Peyer's patch (tissue), 4 donors: ENCODE measurements at places on chromosomes 6 and 20.

DNA sequence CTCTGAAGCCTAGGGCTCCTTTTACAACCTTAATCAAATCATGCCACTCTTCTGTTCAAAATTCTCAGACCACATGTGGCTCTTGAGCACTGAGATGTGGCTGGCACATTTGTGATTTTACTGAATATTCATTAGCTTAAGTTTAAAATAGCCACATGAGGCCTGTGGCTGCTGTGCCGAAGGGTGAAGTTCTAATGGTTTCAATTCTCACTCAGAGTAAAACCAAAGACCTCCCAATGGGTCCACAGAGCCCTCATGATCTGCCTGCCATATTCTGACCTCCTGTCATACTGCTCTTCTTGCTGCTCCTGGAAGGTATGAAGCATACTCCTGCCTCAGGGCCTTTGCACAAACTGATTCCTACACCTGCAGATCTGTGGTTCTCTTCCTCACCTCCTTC lies 7.8 kb upstream of the CST3 start:
- DNase-seq, result no peak

DNA sequence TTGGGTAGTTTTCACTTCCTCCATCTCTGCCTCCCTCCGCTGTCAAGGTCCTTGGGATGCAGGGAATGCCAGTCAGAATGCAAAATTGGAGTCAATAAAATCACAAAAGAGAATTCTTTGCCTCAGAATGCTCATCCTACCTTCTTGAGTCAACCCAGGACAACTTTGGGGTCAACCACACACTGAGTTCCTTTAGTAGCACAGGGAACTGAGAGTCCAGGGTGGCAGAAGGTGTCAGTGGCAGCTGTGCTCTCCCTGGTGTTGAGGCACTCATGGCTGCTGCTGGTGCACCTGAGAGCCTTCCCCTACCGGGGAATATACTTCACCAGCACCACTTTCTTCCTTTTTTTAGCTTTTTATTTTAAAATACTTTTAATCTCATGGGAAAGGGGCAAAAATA lies 829 bp upstream of the NOTCH4 start:
- DNase-seq, result peak; percentile 65

DNA sequence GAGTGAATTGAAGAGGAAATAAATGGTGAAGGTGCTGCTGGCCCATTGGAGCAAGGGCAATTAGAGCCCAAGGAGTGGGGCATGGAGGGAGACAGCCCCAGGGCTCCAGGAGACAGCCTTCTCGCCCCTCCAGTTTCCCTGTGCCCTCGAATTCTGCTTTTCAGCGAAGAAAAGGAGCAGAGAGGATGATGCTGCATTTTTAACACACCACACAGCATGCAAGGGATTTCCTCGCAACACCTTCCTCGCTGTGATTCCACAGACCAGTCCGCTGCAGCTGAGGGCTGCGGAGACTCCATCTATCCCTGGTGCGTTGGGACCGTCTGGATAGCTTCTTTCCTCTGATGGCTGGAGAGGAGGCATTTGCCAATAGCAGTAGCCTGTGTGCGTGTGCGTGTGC lies 41.7 kb downstream of the PTCHD4 start:
- no peak for DNase-seq

- DNase-seq, result no peak
Observed at GRCh38 chr6:156438350-156438923, 338.7 kb upstream of the ARID1B start.

DNA sequence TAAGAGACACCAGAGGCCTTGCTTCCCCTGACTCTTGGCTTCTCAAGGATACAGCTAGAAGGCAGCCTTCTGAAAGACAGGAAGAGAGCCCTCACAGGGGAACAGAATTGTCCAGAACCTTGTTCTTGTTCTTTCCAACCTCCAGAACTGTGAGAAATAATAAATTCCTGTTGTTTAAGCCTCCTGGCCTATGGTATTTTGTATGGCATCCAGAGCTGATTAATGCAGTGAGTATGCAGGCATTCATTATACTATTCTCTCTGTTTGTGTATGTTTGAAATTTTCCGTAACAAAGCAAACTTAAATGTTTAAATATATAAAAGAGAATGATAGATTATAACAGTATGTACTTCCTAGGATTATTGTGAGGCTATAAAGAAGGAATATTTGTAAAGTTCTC lies 903.4 kb upstream of the FLRT3 start:
- no peak for DNase-seq

- DNase-seq, result no peak
Observed at GRCh38 chr20:11979306-11979990, 61.8 kb downstream of the BTBD3 start.

DNA sequence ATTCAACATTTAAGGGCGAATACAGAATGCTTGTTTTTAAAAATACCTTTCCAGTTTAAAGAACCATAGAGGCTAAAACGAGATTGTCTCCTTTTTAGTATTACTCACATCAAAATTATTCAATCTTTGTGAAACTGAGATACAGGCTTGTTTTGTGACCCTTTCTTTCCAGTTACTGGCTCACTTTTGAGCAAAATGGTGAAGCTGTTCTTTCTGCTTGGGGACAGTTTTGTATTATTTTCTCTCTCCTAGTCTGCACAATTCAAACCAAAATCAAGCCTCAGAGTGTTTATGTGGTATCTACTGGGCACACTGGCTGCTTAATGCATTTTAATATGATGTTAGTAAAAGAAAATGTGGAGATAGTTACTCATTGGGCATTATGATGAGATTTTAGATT lies 36.5 kb downstream of the HIVEP1 start:
- no peak for DNase-seq

DNA sequence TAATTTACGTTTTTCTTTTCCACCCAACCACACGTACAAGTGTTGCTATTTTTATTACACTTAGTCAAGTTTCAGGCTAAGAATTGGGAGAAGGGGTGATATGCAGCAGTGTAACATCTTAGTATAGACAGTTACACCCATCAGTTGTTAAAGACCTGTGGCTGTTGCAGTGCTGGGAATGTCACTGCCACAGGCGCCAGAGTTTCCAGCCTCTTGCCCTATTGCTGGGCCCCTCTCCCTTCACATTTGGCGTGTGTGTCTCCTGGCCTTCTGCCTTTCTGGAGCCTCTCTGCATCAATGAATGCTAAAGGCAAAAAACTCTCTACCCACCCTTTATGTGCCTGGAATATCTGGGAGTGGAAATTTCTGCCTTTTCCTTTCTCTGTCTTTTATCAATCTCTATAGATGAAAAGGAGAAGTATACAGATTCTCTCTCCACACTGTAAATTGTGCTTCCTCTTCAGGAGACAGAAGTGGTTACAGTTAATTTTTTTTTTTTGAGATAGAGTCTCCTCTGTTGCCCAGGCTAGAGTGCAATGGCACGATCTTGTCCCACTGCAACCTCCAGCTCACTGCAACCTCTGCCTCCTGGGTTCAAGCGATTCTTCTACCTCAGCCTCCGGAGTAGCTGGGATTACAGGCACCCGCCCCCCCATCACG lies 73.0 kb downstream of the TIAM2 start:
- no peak for DNase-seq

GRCh38 chr6:2854396-2854982 lies 12.8 kb upstream of the SERPINB1 start:
- DNase-seq, result no peak

GRCh38 chr6:147566244-147566898 lies 57.9 kb downstream of the SAMD5 start:
- DNase-seq, result no peak

DNA sequence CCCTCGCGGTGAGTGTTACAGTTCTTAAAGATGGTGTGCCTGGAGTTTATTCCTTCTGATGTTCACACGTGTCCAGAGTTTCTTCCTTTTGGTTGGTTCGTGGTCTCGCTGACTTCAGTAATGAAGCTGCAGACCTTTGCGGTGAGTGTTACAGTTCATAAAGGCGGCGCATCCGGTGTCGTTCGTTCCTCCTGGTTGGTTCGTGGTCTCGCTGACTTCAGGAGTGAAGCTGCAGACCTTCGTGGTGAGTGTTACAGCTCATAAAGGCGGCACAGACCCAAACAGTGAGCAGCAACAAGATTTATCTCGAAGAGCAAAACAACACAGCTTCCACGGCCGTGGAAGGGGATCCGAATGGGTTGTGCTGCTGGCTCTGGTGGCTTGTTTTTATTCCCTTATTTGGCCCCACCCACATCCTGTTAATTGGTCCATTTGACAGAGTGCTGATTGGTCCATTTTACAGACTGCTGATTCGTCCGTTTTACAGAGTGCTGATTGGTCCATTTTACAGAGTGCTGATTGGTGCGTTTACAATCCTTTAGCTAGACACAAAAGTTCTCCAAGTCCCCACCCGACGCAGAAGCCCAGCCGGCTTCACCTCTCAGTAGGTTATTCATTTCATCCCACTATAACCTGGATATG lies 48.2 kb upstream of the ARG1 start:
- DNase-seq, result no peak

GRCh38 chr6:165223101-165223500 lies 86.3 kb downstream of the C6orf118 start:
- DNase-seq, result no peak

DNA sequence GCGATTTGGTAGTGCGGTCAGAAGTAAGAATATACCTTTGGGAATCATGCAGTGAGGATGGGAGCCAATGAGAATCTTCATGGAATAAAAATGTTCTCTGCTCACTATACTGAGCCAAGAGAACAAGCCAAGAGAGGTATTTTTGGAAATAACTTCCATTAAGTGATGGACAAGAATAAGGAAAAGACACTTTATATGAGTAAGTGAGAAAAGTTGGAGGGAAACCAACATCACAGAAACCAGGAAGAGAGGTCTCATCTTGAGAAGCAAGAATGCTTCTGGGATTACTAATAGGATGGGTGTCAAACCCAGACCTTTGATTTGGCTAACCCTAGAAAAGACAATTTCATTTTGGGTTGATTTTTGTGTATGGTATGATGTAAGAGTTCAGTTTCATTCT lies 181.2 kb upstream of the JAG1 start:
- DNase-seq, result no peak

DNA sequence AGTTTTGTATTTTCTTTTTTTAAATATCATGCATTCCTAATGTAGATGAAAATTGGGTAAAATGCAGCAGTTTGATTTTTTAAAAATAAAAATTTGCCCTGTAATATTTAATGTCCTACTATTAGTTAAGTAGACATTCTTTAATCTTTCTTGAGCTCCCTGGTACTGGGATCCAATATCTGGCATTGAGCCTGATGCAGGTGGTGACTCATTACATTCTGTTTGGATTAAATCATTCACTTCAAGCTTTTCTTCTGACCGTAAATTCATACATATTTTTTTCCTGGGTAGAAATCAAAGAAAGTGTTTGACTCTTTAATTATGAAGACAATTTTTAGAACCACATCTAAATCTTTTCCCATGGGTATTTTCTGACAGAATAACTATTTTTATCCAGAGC lies 768.8 kb upstream of the SLC35B3 start:
- no peak for DNase-seq

DNA sequence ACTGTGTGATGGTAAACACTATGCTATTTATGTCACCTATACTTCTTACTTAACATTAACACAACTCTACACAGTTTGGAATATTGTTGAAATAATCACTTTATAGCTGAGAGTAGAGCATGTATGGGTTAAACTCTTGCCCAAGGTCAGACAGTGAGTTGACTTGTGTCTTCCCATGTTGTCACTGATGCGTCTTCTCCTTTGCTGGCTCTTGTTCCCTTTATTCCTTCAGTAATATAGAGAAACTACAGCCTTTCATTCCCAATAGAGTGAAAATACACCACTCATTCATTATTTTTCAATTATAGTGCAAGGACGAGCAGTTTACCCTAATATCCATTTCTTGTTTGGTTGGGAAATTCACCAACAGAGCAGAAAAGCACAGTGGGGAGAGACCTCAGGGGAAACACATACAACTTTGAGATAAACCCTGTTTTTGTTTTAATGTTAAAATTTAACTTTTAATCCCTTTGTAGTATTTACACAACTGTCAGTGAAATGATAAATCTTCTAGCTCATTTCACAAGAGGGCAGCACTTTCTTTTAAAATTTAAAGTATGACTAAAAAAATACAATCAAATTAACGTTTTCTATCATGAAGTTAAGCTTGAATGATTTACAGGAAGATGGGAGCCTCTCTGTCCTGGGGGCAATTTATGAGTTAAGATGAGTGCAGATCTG lies 363.0 kb downstream of the UTRN start:
- no peak for DNase-seq

- DNase-seq, result no peak
Observed at GRCh38 chr6:11969092-11969491, 43.0 kb upstream of the HIVEP1 start.

- no peak for DNase-seq
Observed at GRCh38 chr20:21228511-21228910, 74.6 kb upstream of the XRN2 start.

- no peak for DNase-seq
Observed at GRCh38 chr20:15214051-15214450, 876.6 kb upstream of the FLRT3 start.
